ENCODE measurements at places on chromosomes 6 and 20.
A peak's percentile ranks its signal among the peaks of the same experiment; 100 is the strongest.

DNA sequence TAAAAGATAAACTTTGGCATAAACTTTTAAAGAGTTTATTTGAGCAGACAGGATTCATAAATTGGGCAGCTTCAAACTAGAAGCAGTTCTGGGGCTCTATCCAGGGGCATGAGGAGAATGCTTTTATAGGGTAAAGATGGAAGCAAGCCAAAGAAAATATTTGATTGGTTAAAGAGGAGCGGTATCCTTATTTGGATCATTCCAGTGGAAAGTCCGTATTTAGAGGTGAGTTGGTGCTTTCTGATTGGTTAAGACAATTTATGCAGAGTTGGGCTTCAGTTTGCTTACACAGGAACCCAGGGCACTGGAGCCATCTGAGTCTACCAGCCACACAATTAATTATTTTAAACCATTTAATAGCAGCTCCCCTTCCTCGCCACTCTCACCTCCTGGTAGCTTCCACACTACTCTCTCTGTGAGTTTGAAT, 37.9 kb upstream of the RNF217 start:
- no peak for DNase-seq

GRCh38 chr6:20810727-20811108, 276.5 kb downstream of the CDKAL1 start:
- DNase-seq, result no peak

GRCh38 chr20:7710440-7710839, 229.8 kb downstream of the HAO1 start:
- DNase-seq, result no peak

- DNase-seq, result no peak
Observed at GRCh38 chr20:18390201-18390600, 76.6 kb downstream of the DZANK1 start.

GRCh38 chr6:20678831-20679352, 144.6 kb downstream of the CDKAL1 start:
- DNase-seq, result no peak

DNA sequence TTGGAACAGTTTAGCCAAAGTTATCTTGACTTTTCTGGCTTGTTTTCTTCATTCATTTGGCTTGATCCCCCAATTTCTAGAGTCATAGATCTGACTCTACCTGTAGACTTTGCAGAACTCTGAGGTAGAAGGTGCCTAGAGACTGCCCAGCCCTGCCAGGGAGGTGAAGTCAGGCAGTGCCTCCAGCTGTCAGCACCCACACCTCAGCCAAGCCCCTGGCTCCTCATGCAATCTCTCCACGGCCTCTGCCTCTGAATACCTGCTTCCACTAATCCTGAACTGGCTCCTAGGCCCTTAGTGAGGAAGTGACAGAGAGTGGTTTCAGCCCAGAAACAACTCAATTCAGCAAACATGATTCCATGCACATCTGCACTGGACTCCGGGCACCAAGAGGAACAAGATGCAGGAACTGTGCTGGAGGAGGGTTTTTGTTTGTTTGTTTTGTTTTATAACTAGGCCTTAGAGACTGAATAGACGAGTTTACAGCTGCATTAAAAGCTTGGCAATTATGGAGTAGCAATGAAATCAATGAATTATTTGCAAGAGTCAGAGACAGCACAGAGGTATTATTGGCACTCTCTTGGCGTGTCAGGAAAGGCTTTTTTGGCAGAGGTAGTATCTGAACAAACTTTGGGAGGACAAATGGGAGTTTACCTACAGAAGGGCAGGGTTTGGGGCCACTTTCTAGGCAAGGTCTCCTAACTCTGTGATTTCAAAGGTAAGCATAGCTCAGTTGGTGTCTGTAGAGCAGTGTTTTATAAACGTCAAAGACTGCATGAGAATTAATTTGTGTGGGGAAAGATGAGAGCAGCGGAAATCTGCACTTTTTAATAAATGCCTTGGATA, 25.2 kb downstream of the TGM3 start:
- no peak for DNase-seq

GRCh38 chr6:128117916-128118315, 217.1 kb upstream of the THEMIS start:
- DNase-seq, result no peak

- DNase-seq, result no peak
Observed at GRCh38 chr20:59984541-59984940, 26.3 kb downstream of the CDH26 start.

DNA sequence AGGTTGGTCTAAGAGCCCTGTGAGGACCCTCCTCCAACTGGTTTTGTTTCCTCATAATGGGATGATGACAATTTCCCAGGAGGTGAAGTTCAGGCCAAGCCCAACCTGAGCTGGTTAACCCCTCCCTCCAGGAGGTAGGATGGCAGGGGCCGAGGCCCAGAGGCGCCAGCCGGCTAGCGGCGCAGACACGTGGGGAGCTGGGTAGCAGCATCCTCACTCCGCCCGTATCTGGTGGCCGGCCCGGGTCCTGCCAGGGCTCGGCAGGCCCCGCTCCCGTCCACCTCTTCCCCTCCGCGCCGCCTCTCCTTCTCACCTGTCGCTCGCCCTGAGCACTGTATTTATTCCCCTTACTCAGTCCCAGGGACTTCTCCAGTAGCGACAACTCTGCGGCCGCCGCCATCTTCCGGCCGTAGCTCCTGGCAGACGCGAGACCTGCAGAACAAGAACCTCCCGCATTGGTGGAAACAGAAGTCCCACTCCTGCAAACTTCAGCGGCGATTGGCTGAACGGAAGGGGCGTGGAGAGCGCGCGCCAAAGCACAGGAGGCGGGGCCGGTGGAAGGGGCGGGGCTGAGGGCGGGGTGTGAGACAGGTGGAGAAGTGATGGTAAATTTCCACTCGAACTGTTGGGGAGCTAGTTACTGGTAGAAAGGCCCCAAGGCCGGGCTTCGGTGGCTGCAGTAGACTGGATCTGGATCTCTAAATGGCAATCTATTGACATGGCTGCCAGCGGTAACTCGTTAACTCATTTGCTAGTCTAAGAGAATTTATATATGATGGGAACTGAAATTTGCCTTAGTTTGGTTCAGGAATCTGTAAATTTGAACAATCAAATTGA, at the start of gene EEF1E1:
EEF1E1 (minus strand) TSS at position 427 of the 837 bp plus-strand sequence; CDS start at position 400, 27 bp downstream.
- DNase-seq, result peak; percentile 95

GRCh38 chr6:41705311-41705995, 30.0 kb downstream of the TFEB start:
- DNase-seq, result no peak
